IMR-90 (cell line): ENCODE measurements at places on chromosomes 16 and 17. TPM values are rescaled to one million over a fixed set of nuclear protein-coding genes. Genes with fewer than 3 reads are reported as not detected.

Gene EVPL
- not detected in 2 replicates for total RNA-seq

Gene SCRN2
- total RNA-seq: 14.7 and 17.2 TPM in 2 replicates

Gene TBX4
- total RNA-seq: 0.28 TPM in 1 of 2 replicates, not detected in the other

Gene SENP3
- total RNA-seq: 72.8 and 120 TPM in 2 replicates

Gene ZFHX3
- 1.4 and 2.2 TPM in 2 replicates for total RNA-seq

GRCh38 chr17:10013365-10014112 lies 108.5 kb upstream of the RCVRN start:
- H3K36me3 ChIP-seq: no peaks in the 10 kb centered on the region
- DNase-seq: peak; percentile 66
- no peak overlapping the region for H3K4me3 ChIP-seq

- peaks cover 12% of the 10 kb centered on the region for H3K36me3 ChIP-seq
- no peaks in the 10 kb centered on the region for H3K4me1 ChIP-seq
- no peaks in the 10 kb centered on the region for H3K27me3 ChIP-seq
- H3K27ac ChIP-seq: no peak overlapping the region
- H3K4me3 ChIP-seq: no peak overlapping the region
- DNase-seq: no peak
Observed at GRCh38 chr17:29474297-29474696, 84.1 kb downstream of the TAOK1 start.

- H3K27ac ChIP-seq: no peak overlapping the region
- H3K4me3 ChIP-seq: no peak overlapping the region
- peaks cover 1% of the 10 kb centered on the region; the same call in 1 of the 2 replicates for H3K27me3 ChIP-seq
- DNase-seq: no peak
- no peaks in the 10 kb centered on the region for H3K36me3 ChIP-seq
Observed at GRCh38 chr17:58398574-58399266, 18.6 kb downstream of the RNF43 start.

GRCh38 chr16:54268340-54268739 lies 18.2 kb downstream of the IRX3 start:
- no peaks in the 10 kb centered on the region for H3K4me1 ChIP-seq
- H3K27ac ChIP-seq: no peak overlapping the region

DNA sequence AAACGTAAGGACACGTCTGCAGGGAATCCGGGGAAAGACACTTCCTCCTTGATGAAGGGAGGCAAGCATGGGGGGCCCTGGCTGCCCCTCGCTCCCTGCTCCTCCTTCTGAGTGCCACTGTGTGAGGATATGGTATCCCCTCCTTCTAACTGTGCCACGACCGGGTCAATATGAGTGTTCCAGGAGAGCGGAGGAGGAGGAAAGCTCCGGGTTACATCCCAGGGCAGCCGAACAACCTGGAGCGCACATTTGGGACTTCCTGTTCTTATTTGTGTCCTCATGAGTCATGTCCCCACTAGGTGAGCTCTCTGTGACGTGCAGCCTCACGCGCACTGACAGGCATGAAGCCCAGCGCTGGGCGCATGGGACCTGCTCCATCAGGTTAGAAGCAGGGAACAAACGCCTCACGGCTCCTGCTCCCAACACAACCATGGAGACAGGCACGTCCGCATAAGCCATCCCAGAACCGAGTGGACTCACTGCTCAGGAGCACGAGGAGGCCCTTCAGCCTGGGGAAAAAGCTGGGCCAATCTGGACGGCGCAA lies 92.9 kb upstream of the DNAH17 start:
- no peak for DNase-seq
- no peak overlapping the region for H3K4me3 ChIP-seq
- no peaks in the 10 kb centered on the region for H3K27me3 ChIP-seq
- H3K36me3 ChIP-seq: peaks cover 3% of the 10 kb centered on the region; the same call in 1 of the 2 replicates
- peaks cover 4% of the 10 kb centered on the region; the same call in 1 of the 2 replicates for H3K4me1 ChIP-seq

DNA sequence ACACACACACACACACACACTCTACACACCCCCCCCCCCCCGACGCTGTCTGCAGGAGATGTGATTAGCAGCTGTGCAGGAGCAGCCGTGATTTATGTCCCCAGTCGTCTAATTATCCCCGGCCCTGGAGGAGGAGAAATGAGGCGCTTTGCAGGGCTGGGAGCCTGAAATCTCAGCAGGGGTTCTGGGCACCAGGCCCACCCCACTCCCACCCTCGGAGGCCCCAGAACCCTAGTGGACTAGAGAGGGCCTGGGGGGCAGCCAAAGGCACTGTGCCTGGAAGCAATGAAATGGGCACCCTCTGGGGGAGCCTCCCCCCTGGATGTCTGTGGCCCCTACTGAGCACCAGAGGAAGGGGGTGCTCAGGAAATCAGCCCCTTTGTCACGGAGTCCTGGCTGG lies 134.2 kb upstream of the CIBAR2 start:
- peaks cover 13% of the 10 kb centered on the region for H3K4me1 ChIP-seq
- no peak overlapping the region for H3K4me3 ChIP-seq
- H3K36me3 ChIP-seq: no peaks in the 10 kb centered on the region
- no peak for DNase-seq
- no peaks in the 10 kb centered on the region for H3K27me3 ChIP-seq

- no peaks in the 10 kb centered on the region for H3K36me3 ChIP-seq
- H3K4me3 ChIP-seq: no peak overlapping the region
- H3K4me1 ChIP-seq: peaks cover 11% of the 10 kb centered on the region
- H3K27me3 ChIP-seq: 0 out of 2 replicates have a peak, but pooled peaks cover 2% of the 10 kb centered on the region
Observed at GRCh38 chr17:33233811-33234177, 59.3 kb downstream of the ASIC2 start.

DNA sequence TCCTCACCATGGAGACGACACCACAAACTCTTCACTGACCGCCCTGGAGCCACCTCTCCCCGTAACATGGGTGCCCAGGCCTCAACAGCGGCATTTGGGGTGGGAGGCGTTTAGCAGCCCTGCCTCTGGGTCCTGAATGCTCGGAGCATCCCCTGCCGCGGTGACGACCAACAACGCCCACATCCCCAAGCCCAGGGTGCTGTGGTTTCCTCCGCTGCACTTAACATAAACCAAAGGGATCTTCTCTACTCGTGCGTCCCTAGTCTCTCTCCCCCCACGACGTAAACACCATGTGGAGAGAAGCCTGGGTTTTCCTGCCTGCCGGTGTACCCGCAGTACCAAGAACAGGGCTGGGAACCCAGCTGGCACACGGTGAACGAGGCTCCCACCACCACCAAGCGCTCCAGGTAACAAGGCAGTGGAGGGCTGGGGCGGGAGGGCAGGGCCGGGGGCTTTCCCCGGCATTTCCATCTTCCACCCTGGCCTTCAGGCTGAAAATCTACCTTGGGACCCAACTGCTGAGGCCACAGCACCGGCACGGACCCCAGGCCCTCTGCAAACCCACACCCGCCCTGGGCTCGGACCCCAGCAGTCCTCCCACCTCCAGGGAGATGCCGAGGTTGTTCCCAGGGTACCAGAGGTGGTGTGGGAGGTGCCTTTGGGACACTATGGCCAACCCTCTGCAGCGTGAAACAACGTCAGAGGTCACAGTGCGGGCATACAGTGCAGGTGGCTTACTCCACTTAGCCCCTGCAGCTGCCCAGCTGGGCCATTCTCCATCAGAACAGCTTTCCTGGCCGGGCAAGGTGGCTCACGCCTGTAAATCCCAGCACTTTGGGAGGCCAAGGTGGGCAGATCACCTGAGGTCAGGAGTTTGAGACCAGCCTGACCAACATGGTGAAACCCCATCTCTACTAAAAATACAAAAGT lies 54.3 kb downstream of the TIMM22 start:
- H3K27me3 ChIP-seq: no peaks in the 10 kb centered on the region
- H3K4me1 ChIP-seq: peaks cover 17% of the 10 kb centered on the region
- peaks cover 42% of the 10 kb centered on the region for H3K36me3 ChIP-seq
- H3K4me3 ChIP-seq: no peak overlapping the region

GRCh38 chr17:21511363-21512195 lies 135.4 kb downstream of the KCNJ12 start:
- DNase-seq: peak; percentile 75
- peak overlapping the region; percentile 41 for H3K4me3 ChIP-seq
- H3K36me3 ChIP-seq: no peaks in the 10 kb centered on the region
